Stimulated activated CD8-positive, alpha-beta memory T cell treated with anti-CD3 and anti-CD28 coated beads, Interleukin-4, amount 100 ng/mL, for 1 hour (primary cell): ENCODE measurements at places on chromosomes 13 and 19.

GRCh38 chr13:20394169-20394501 lies 131.5 kb downstream of the CRYL1 start:
- DNase-seq = no peak

DNA sequence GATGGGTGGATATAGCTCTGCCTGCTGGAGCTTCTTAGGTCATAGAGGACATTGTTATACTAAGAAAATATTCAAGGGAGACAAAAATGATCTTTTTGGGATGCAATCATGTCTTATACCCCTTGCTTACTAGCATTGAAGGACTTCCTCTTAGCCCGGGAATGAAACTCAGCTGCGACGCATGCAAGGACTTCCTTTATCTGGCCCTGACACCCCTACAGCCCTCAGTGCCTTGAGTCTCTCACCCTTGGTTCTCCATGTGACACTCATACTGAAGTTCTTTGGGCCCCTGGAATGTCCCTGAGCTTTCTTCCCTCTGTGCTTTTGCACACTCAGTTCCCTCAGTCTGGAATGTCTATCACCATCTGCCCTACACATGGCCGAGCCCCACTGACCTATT lies 72.5 kb upstream of the MTIF3 start:
- no peak for DNase-seq

DNA sequence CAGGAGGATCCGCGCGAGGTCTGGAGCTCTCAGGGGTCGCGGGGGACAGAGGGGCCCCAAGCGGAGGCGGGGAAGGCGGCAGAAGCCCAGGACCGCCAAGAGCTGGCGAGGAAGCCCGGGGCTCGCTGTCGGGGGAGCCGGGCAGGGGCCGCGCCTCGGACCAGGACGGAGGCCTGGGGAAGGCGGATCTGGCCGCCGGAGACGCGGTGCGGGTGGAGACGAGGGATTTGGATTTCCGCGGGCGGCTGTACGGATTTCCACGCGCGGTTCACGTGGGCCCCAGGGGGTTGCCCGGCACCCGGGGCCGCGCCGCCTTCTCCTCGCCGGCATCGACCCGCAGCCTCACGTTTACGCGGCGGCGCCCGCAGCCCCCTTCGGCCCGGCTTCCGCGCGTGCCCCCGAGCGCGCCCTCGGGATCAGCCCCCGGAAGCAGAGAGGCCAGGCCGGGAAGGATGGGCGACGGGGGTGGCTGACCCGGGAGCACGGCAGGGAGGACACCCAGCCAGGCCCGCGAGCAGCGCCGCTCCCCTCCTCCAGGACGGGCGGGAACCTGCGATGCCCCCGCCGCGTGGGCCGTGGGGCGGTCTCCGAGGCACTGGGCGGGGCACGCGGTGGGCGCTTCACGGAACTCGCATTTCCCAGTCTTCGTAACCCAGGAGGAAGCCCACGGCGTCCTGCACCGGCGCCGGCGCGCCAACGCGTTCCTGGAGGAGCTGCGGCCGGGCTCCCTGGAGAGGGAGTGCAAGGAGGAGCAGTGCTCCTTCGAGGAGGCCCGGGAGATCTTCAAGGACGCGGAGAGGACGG lies 4.7 kb downstream of the F7 start:
- no peak for DNase-seq

GRCh38 chr19:7883796-7884570 lies 4.3 kb upstream of the LRRC8E start:
- DNase-seq = no peak

DNA sequence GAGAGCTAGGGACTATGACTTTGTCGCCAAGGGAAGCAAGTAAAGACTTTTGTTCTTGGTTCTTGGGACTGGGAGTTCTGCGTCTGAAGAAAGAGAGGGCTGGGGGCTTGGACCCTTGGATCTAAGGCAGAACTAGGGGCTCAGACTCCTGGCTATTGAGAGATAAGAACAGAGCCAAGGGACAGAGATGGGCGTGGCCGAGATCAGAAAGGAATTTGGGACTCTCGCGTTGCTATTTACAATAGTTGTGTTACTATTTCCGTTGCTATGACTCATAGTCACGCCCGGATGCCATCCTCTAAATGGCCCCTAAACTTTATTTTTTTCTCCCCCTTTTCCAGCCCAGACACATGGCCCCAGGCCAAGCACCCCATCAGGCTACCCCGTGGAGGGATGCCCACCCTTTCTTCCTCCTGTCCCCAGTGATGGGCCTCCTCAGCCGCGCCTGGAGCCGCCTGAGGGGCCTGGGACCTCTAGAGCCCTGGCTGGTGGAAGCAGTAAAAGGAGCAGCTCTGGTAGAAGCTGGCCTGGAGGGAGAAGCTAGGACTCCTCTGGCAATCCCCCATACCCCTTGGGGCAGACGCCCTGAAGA lies 759 bp downstream of the PPP1R15A start:
- no peak for DNase-seq

DNA sequence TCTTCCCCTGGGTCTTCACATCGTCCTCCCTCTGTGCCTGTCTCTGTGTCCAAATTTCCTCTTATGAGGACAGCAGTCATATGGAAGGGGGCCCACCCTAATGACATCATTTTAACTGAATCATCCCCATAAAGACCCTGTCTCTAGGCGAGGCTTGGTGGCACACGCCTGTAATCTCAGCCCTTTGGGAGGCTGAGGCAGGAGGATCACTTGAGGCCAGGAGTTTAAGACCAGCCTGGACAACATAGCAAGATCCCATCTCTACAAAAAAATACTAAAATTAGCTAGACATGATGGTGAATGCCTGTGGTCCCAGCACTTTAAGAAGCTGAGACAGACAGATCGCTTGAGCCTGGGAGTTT lies 4.8 kb downstream of the MYO9B start:
- DNase-seq = no peak

DNA sequence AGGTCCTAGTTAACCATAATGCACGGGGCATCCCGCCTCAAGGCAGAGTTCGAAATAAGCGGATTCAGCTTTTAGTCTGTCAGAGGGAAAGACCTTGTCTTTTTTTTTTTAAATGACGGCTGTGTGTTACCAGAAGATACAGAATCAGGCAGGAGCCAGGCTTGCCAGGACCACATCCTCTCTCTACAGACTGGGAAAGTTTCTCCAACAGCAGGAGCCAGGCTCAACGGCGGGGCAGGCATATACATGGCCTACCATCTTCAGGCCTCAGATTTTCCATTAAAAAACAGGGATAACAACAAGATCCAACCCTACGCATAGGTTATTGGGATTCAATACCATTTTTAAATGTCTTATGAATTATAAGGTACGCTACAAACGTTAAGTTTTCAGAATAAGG lies 17.8 kb downstream of the IRS2 start:
- no peak for DNase-seq

GRCh38 chr19:19207637-19208572 lies 3.9 kb upstream of the NCAN start:
- DNase-seq = no peak

GRCh38 chr19:50801107-50801506 lies 10.9 kb downstream of the ACP4 start:
- no peak for DNase-seq

GRCh38 chr19:50968716-50969412 lies 527 bp downstream of the KLK6 start:
- no peak for DNase-seq

DNA sequence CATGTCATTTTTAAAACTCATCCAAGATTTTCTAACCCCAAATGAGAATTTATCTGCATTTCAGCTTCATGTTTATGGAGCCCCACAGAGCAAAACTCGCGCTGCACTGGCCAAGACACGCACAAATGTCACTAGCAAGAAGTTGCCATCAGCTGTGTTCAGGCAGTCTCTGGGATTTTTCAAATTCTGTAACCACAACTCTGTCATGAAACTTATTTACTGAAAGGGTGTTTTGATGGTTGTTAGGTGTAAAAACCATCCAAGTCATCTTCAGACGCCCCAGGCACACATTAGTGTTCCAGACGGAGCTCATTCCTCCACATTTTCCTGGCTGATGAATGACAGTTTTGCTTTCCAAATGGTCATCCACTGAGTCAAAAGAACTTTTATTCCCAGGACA lies 63.4 kb downstream of the SLC7A1 start:
- no peak for DNase-seq

- no peak for DNase-seq
Measured at GRCh38 chr13:76638181-76638580, 248.0 kb downstream of the KCTD12 start.

DNA sequence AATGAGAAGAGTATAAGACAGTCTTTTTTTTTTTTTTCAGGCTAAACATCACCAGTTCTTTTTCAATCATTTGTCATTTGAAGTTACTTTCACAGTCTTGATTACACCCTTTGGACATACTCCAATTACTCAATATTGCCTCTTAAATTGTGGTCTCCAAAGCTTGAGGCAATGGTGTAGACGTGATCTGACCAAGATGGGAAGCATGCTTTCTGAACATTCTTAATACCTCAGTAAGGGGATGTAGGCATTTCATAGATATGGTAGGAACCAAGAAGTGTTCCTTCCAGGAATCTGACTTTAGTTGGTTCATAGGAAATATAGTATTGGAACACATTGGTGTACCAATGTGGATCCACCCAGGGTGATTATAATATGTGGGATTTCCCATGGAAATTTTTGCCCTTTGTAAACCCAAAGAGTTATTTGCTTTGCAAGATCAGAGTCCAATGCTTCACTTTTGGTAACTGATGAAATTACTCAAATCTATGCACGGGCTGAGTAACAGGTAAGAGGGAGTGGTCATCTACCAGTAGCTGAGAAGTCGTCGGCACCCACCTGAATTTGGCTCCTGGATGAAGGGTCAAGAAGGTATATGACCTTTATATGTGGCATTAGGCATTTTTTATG lies 62.2 kb downstream of the ERCC5 start:
- DNase-seq = no peak

- DNase-seq = no peak
Measured at GRCh38 chr13:23323946-23324709, 109.4 kb downstream of the SACS start.

- no peak for DNase-seq
Measured at GRCh38 chr19:6236310-6237291, 43.2 kb downstream of the MLLT1 start.

- no peak for DNase-seq
Measured at GRCh38 chr13:108305655-108306054, 36.1 kb downstream of the TNFSF13B start.

- DNase-seq = no peak
Measured at GRCh38 chr13:73542446-73542845, 483.6 kb downstream of the KLF5 start.

- DNase-seq = no peak
Measured at GRCh38 chr13:31477961-31478360, 261.4 kb upstream of the RXFP2 start.

DNA sequence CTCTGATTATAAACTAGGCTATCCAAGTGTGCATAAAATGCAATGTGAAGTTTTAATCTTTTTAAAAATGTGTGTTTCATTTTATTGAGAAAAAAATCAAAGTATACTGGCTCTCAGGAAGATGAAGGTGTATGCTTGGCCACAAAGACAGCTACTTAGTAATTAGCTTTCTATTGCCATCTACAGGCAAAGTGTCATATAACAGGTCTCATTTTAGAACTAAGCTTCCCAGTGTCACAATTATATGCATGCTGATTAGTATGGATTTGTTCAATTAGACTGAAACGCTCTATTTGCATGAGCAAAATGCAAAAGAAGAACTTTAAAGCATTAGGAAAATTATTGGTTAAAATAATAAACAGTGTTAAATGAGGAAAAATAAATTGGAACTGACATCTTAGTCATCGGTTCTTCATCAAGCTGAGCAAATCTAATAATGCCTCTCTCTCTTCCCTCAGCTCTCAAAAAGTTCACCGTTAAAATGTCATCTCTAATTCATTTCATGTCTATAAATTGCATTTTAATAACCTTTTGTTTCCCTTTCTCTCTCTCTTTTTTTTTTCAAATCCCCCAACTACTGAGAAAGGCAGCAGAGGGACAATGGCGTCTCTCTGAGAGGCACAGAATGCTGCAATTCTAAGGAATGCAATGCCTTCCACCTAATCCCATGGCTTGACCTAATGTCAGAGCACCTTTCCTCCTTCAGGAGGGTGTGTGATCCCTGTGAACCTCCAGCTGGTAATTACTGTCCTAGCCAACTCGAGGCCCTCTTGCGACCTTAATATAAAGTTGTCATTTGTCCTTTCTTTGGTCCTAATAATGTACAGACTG lies 313.1 kb upstream of the MAB21L1 start:
- DNase-seq = no peak

DNA sequence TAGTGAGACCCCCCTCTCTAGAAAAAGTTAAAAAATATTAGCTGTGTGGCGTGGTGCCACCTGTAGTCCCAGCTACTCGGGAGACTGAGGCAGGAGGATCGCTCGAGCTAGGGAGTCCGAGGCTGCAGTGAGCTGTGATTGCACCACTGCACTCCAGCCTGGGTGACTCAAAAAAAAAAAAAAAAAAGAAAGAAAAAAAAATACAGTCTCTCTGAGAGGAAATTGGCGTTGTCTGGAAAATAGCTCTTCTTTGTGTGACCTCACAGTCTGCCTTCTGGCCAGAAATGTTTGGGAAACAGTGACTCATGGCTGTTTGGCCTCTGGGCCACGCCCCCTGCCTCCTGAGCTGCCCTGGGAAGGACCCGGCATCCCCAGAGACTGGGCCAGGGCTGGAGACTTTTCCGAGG lies 10.7 kb downstream of the MARCHF2 start:
- DNase-seq = no peak

GRCh38 chr13:100330662-100331061 lies 241.8 kb downstream of the PCCA start:
- no peak for DNase-seq

DNA sequence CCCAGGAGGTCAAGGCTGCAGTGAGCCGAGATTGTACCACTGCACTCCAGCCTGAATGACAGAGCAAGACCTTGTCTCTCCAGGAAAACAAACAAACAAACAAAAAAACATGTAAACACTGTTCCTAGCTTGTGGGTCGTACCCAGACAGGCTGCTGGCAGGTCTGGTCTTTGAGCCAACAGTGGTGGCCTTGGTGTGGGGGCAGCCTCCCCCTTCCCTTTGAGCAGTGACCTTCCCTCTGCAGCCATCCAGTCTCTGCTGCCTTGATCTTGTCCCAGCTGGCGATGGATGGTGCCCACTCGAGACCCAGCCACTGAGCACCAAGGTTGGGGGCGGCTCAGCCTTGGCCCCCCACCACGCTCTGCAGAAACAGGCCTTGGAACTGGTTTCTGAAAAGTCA lies 143.3 kb downstream of the KDM4B start:
- no peak for DNase-seq

DNA sequence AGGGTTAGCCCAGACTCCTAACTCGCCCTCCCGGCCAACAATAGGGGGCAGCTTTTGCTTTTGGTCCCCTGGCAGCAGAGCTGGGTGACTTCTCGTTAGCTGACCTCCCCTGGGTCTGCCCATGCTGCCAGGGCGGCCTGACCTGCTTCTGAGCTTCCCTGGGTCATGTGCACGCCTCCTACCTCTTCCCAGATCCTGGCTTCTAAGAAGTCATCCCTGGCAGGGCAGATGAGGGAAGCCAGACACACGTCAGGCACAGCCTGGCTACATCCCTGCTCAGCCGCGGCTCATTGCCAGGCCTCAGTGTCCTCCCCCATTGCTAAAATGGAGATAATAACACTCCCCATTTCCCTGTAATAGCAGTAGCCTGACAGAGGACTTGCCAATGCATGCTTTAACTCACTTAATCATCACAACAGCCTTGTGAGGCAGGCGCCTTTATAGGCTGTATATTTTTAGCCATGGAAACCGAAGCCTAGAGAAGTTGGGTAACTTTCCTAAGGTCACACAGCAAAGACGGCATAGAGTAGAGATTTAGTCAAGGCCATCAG lies 2.1 kb downstream of the KCNK6 start:
- no peak for DNase-seq
